ENCODE measurements at places on chromosomes 3 and 15.

DNA sequence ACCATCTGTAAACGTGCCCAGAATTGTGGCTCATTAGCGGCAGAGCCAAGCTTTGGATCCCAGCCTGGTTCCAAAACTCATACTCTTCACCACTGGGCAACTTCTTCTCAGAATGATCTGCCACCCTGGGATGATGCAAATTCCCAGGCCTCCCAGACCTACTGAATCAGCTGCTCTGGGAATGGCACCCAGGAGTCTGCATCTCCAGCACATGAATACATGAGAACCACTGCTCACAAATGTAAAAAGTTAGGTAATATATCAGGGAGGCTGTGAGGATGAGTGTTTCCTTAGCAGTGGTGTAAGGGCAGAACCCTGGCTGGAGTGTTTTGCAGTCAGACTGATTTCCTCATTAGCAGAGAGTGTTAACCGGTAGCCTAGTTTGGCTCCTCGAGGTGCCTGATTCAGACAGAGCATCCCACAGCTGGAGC is 94.2 kb downstream of the LIPC start:
- no peak for DNase-seq

DNA sequence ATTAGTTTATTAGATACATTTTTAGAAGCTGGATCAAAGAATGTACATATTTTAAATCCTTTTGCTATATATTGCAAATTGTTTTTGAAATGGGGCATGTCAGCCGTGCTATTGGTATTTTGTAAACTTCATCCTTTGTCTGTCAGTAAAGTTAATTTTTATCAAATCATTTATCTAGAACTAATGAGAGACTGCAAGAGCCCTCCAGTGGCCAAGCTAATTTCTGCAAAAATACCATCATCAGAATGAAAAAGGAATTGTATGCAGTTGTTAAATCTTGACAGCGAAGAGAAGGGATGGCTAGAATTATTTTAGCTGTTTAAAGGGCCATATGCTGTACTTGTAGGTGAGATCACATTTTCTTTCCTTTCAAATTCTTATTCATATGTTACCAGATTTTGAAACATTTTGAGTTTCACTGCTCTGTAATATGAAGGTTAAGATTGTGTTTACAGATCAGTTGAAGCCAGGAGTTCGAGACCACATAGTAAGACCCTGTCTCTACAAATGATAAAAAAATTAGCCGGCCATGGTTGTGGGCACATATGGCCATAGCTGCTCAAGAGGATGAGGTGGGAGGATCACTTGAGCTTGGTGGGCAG is 8.1 kb upstream of the CLDN11 start:
- peak; percentile 20 for DNase-seq

- no peak for DNase-seq
These were observed 49.5 kb upstream of the HACD2 start for GRCh38 chr3:123634149-123635051.

DNA sequence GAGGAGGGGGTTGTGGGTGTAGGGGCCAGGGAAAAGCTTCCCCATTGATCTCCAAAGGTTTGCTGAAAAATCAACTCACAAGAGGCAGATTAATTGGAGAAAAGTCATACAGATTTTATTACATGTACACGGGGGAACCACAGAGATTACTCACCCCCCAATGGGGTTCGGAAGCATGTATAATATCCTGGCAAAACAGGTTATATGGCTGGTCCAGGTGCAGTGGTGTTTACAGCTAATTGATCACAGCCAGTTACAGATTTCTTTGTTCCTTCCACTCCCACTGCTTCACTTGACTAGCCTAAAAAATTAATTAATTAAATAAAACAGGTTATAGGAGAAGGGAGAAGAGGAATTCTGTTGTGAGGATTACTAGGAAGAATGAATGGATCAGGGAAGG is 22.4 kb downstream of the PRKCI start:
- DNase-seq, result no peak

DNA sequence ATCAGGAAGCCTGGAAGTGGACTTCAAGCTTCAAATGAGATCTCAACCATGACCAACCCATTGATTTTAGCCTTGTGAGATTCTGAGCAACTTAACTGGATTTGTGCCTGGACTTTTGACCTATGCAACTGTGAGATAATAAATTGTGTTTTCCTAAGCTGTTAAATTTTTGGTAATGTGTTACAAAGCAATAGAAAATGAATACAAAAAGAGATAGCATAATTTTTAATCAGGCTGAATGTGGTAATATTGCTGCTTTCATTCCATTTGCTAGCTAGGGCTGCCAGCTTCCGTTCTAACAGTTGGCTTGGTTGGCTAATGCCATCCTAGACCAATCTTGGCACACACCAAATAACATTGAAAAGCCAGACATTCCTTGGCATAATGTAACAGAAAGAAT is 12.2 kb downstream of the PROS1 start:
- no peak for DNase-seq

GRCh38 chr3:35871009-35871408 is 231.7 kb downstream of the ARPP21 start:
- no peak for DNase-seq

DNA sequence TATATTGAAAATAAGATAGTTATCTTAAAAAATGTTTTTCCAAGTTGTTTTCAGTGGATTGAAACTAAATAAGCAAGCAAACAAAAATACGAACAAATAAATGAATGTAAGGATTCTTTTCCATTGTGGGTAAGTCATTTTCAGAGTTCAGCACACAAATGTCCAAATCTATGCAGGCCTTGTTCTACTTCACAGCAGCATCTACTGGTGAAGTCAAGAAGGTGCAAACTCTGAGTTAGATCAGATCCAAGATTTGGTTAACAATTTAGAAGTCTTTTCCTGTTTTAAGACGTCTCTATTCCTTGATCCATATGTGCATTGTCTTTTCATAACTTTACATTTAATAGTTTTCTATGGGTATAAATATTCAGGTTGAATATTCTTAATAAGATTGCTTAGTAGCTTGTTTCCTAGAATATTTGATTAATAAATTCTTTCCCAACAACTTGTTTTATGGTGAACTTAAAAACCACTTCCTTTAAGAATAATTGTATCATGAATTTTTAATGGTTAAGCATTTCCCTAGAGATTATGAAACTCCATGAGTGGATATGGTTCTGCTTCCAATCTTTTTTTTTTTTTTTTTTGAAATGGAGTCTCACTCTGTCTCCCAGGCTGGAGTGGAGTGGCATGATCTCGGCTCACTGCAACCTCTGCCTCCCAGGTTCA is 10.5 kb downstream of the PTX3 start:
- no peak for DNase-seq

DNA sequence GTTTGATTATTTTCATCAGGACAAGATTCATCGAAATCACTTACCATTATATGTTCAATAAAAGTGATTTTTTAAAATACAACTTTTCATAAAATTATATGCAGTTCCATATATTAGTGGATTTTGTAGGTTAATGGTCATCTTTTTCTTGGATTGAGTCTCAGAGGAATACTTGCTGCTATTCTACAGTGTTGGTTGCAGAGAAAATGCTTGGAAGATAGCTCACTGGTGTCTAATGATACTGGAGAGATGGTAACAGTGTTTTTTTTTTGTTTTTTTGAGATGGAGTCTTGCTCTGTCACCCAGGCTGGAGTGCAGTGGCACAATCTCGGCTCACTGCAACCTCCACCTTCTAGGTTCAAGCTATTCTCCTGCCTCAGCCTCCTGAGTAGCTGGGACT is 143.3 kb downstream of the TCF12 start:
- DNase-seq, result no peak

DNA sequence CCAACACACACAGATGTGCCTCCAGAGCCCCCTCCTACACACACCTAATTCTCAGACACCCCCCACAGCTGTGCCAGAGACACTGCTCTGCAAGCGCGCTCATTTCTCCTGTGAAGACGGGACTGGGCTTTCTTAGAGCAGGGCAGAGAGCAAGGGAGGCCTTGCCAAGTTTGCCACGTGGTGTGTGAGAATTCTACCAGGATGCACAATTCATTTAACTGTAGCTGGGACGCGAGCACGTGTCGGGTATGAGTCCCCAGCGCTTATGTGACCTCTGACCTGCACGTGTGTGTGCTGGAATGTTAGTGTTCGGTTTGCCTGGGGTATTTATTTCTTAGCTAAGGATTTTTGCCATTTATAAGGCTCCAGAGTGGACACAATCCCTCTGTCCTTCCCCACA is 37.0 kb downstream of the FEM1B start:
- DNase-seq, result no peak
